NK-92 treated with Interleukin-12 subunit alpha and Interleukin-12 subunit beta, amount 100 ng/mL, for 24 hours (cell line): ENCODE measurements at places on chromosomes 7 and 10.

DNA sequence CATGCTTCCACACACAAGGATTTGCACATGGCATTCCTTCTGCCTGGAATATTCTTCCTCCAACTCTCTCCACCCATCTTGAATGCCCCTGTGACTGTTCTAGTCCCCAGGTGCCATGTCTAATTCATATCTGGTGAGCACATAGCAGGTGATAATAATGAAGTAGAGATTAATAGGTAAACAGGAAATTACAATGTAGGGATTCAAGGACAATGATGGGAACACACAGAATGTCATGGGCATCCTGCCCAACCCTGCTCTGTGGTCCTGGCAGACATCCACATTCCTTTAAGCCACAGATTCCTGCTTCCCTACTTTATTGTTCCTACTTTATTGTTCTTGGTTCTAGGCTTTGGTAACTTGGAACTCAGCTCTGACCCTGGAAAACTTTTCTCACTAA, 115.8 kb downstream of the THSD7A start:
- no peak for DNase-seq

DNA sequence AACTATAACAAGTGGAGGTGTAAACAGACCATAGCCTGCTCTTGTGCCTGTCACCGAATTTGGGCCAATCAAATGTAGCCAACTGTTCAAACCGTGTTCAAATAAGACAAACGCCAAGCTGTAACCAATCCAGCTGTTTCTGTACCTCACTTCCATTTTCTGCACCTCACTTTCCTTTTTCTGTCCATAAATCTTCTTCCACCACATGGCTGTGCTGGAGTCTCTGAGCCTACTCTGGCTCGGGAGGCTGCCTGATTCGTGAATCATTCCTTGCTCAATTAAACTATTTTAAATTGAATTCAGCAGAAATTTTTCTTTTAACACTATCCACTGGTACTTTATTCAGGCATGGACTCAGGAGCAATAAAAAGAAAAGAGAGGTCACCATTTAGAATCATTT, 29.9 kb upstream of the COL1A2 start:
- no peak for DNase-seq

GRCh38 chr7:69162931-69163670, 435.2 kb upstream of the AUTS2 start:
- DNase-seq = no peak

GRCh38 chr7:96189129-96189820, 132.6 kb downstream of the SLC25A13 start:
- no peak for DNase-seq

DNA sequence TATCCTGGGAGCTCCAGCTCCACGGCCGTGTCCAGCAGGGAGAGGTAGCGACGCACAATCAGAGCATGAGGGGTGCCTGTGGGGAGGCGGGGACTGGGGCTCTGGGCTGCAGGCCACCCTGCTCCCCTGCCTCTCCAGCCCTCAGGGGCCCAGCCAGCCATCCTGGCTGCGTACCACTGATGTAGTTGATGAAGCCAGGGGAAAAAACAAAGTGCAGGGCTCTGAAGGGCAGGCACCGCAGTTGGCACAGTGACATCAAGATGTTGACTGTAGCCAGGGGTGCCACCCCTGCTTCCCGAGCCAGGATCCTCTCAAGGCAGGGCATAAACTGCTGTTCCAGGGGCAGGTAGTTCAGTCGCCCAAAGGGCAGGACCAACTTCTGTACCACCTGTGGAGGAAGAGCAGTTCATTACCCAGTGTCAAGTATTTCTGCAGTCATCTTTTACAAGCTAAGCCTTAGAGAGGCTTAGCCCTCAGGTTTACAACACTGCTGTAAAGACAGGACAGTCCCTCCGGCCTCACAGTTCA, 2.8 kb downstream of the FASTK start:
- no peak for DNase-seq

- no peak for DNase-seq
Measured at GRCh38 chr10:86636311-86636710, 18.0 kb upstream of the OPN4 start.

DNA sequence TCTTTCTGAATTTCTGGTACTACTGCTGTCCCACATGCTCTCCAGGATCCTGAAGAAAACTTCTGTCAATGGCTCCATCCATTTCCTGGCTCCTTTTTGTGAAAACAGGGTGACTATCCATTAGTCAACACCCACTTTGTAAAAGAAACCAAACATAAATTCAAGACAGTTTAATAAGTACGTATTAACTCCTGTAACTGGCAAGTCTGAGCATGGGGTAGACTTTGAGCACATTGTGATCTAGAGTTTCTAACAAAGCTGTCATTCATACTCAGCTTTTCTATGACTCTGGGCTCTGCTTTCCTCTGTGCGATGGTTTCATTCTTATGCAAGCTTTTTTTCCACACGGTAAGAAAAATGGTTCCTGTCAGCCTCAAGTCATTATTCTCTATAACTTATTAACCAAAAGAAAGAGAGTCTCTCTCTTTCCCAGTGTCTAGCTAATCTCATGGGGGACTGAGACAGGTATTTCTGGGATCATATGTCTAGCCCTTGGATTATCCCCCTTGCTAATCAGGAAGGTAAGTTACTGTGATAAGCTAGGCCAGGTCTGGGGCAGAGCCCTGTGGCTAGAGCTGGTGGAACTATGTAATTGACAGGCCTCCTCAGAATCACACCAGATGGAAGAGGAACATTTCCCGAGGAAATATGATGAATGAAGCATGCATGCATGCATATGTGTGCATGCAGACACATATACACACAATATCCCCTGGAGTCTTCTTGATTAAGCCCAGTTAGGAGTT, 98.5 kb downstream of the GNAI1 start:
- no peak for DNase-seq

DNA sequence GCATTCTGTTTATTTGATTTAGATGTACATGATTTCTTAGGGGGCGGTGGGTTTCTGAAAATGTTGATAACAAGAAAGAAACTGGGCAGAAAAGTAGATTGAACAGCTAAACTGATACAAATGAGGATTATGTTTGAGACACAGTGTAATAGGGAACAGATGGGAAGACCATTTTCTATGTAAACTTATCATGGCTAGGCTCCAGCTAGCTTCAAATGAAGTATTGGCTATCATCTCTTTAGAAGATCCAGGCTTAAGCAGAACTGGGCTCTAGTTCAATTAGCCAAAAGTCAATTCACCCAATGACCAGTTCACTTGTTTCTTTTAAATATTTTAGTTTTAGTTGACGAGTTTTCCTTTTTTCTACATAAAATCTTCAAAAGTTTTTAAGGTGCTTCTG, 639.5 kb downstream of the ANKRD7 start:
- DNase-seq = no peak

DNA sequence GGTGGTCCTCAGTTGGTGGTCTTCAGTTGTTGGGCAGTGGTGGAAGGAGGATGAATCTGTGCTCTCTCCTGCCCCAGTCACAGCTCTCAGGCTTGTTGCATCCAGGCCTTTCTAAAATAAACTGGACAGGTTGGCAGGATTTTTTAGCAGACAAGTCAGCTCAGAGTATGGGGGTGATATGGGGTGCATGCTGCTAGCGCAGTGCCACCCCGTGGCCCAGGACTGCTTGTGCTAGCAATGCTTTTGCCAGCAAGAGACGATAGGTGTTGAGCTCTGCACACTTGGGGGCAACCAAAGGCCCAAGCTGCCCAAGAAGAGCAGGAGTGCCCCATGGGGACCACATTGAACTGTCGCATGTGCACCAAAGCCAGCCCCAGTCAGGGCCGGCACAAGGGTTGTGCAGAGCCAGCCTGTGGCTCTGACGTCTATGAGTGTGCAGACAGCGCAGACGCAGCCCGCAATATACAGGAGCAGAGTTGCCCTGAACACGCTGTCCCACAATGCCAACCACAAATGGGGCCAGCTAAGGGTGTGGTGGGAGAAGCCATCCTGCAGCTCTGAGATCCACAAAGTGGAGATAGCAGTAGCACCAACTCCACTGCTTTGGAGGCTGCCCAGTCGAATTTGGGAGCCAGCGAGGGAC, 49.8 kb upstream of the PDSS1 start:
- no peak for DNase-seq

DNA sequence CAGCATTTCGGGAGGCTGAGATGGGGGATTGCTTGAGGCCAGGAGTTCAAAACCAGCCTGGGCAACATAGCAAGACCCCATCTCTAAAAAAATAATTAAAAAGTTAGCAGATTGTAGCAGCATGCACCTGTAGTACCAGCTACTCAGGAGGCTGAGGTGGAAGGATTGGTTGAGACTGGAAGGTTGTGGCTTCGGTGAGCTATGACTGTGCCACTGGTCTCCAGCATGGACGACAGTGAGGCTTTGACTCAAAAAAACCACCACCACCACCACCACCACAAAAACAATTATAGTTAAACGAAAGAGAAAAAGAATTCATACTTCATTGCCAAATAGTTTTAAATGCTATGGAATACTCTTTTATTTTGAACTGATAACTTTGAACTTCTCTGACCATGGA, 63.4 kb downstream of the VTI1A start:
- DNase-seq = no peak

GRCh38 chr7:98214811-98215321, 3.6 kb downstream of the BHLHA15 start:
- DNase-seq = no peak

DNA sequence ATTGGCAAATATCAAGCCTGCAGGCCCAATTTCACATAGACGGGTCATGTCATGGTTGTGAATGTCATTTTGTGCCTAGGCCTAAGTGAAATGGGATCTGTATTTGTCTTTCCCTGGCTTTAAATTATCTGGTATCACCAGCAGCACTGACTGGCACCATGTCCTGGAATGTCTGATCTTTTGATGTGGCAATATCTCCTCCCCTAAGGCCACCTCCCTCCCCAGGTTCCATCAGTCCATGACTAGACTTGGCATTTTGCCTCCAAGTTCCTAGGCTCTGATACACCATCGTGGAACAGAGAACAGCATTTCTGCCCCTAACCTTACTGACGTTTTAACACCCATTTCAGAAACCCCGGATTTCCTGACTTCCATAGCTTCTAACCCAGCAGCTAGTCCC, 513.9 kb downstream of the GALNT17 start:
- no peak for DNase-seq

GRCh38 chr7:107505997-107506673, 36.3 kb downstream of the GPR22 start:
- DNase-seq = no peak

DNA sequence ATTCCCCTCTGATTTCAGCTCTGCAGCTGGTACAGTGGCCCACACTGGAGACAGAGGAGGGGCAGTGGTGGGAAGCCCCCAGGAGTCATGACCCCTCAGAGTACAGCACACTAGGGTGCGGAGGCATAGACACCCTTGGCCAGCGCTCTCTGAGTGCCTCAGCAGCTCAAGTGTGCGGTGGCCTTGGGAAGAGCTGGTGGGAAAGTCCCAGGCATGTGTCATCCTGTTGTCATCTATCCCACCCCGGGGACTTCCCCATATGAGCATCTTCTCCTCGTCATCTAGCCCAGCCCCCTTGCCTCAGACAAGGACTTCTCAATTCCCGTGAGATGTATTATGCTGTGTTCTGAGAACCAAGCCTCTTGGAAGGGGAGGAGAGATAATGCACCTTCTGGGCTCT, 15.6 kb upstream of the PPIF start:
- peak; percentile 18 for DNase-seq

- no peak for DNase-seq
Measured at GRCh38 chr7:116426428-116427156, 72.9 kb upstream of the CAV2 start.

DNA sequence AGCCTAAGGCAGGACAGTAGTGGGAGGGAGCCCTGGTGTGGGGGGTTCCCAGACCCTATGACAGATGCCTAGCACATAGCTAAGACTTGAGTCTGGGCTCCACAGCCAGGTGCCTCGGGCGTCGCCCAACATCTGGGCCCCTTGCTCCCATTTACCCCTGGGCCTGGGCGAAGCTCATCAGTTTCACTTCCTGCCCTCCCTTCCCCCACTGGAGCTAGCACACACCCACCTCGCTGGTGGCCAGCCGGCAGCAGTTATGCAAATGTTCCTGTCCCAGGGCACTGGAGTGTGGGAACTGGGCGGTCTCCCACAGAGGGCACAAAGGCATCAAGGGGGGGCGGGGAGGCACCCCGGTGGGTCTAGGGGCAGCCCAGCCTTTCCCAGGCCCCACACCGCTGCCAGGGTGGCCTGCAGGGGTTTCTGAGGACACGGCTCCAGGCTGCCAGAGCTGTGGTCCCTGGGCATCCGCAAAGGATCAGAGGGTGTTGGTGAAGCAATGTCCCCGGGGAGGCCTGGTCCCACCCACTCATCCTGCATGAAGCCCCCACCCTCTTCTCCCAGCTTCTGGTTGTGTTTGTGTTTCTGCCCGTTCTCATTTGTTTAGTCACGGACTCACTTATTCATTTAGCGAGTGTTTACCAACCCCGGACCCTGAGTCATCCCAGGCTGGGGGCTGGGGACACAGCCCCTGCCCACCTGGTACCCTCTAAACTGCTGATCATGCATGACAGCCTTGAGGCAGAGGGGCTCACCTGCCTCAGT, 20.4 kb downstream of the SH2B2 start:
- DNase-seq = no peak

DNA sequence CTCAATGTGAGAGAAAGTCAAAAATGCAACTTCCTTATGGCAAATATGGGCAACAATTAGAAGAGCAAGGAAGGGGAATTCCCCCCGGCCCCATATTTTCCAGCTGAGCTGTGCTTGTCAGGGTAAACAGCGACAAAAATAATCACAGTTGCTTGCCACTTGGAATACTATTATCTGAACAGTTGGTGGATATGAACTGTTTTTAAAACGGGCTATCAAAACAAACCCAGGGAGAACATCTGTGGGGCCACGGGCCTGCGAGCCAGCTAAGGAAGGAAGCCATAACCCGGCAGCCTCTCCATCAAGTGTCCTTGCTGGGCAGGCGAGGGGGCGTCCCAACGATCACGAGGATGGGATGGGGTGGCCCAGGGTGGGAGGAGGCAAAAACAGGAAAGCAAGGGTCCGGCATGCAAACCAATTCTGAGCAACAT, 228.4 kb downstream of the ARHGAP12 start:
- DNase-seq = no peak

DNA sequence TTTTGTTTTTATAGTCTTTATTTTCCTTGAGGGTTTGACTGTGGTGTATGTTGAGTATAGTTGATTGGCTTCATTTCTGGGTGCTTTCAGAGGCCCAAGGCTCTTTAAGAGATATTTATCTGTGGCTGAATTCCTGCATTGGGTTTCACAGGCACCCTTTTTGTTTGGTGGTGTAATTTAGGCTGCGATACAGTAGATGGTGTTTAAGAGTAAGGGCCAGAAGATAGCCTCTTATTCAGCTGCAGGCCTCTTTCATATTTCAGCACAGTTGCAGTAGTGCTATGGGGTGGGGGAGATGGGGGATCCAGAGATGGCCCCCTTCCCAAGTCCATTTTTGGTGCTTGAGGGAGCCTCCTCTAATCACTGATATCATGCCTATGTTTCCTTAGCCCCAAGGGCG, 69.7 kb downstream of the MGAM2 start:
- DNase-seq = no peak

- no peak for DNase-seq
Measured at GRCh38 chr10:125081931-125082330, 78.4 kb downstream of the CTBP2 start.

GRCh38 chr10:98125940-98126631, 8.4 kb upstream of the R3HCC1L start:
- DNase-seq = no peak

- no peak for DNase-seq
Measured at GRCh38 chr7:137469191-137469811, 125.8 kb upstream of the PTN start.
